ENCODE measurements at places on chromosomes 5 and 9. TPM values are rescaled to one million over a fixed set of nuclear protein-coding genes. Genes with fewer than 3 reads are reported as not detected.

The SEMA6A gene
- 56.8 TPM for total RNA-seq

The RNF145 gene
- 48.3 TPM for total RNA-seq

The SPATA31D4 gene
- total RNA-seq, result not detected

The RAB14 gene
- total RNA-seq, result 57.0 TPM

The ALDH1A1 gene
- total RNA-seq, result 173 TPM

The TMEM38B gene
- 33.5 TPM for total RNA-seq
